ENCODE measurements at places on chromosomes 12 and 14.

GRCh38 chr14:52402812-52403526, 88.9 kb downstream of the PTGER2 start:
- peak; percentile 34 for DNase-seq

DNA sequence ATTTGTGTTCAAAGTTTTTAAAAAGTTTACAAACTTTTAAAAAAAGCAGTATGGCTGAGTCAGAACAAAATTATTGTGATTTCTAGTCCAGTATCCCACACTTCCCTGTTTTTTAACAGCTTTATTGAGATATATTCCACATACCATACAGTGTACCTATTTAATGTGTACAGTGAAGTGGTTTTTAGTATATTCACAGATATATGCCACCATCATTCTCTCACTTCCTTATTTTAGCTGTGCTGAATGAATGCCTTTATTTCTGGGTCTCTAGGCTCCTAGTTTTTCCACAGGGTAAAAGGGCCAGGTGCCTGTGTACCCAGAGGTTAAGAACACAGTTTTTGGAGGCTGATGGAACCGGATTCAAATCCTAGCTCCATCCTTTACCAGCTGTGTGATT, 58.9 kb upstream of the SRSF5 start:
- DNase-seq, result no peak

- peak; percentile 68 for DNase-seq
Observed at GRCh38 chr12:127293507-127294310, 973.3 kb upstream of the TMEM132C start.

DNA sequence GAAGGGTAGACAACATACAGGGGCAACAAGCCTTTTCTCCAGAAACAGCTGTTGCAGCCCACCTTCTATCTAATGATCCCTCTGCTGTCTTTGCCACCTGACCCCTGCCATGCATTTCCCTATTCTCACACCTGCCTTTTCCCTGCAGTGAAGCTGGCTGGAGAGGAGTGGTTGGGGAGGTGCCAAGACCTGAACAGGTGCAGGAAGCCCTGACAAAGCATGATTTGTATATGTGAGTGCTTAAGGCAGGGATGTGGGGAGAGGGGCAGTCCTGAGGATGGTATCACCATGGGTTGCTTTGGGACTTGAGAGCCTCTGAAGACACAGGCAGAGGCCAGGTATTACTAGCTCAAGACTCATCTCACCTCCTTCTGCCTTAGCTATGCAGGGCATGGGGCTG, 2.9 kb upstream of the PFDN5 start:
- DNase-seq, result no peak

GRCh38 chr14:39991041-39991440, 558.8 kb upstream of the FBXO33 start:
- no peak for DNase-seq

- no peak for DNase-seq
Observed at GRCh38 chr14:77199590-77199989, 18.0 kb downstream of the TMEM63C start.
